Tongue (tissue), 3 donors: ENCODE measurements at places on chromosomes 2 and 18. TPM values are rescaled to one million over a fixed set of nuclear protein-coding genes. Genes with fewer than 3 reads are reported as not detected.

Gene LYPD6
- 4.2 TPM for total RNA-seq

Gene MATN3
- 0.41 TPM for total RNA-seq

Gene NCK2
- 70.8 TPM for total RNA-seq

Gene L3MBTL4
- 6.5 TPM for total RNA-seq

Gene DSC3
- total RNA-seq = 67.4 TPM

Gene DLGAP1
- 4.4 TPM for total RNA-seq

Gene TMEM214
- 21.0 TPM for total RNA-seq

Gene ACMSD
- total RNA-seq = not detected

Gene STARD6
- total RNA-seq = not detected

Gene LRRC30
- total RNA-seq = 2.7 TPM

Gene DNAJC5G
- not detected for total RNA-seq

Gene ANKRD29
- 9.2 TPM for total RNA-seq

Gene EGR4
- total RNA-seq = not detected

Gene NAT8
- not detected for total RNA-seq

Gene MAP2
- total RNA-seq = 11.5 TPM

Gene POTEJ
- not detected for total RNA-seq

Gene SIX2
- 14.4 TPM for total RNA-seq

Gene TUBA3E
- not detected for total RNA-seq

Gene ST8SIA3
- 0.10 TPM for total RNA-seq

Gene HOXD12
- total RNA-seq = not detected

Gene FAP
- 50.0 TPM for total RNA-seq

Gene ACTG2
- total RNA-seq = 7.9 TPM

Gene REG1A
- total RNA-seq = not detected

Gene RNF152
- 75.6 TPM for total RNA-seq

Gene SERPINB11
- total RNA-seq = 1.0 TPM
